Activated CD8-positive, alpha-beta memory T cell treated with anti-CD3 and anti-CD28 coated beads for 4 hours (primary cell): ENCODE measurements at places on chromosomes 6 and 20.

GRCh38 chr20:31715766-31716165 lies 6.9 kb downstream of the BCL2L1 start:
- no peak for DNase-seq

GRCh38 chr6:43728586-43728985 lies 41.0 kb upstream of the MRPS18A start:
- no peak for DNase-seq

DNA sequence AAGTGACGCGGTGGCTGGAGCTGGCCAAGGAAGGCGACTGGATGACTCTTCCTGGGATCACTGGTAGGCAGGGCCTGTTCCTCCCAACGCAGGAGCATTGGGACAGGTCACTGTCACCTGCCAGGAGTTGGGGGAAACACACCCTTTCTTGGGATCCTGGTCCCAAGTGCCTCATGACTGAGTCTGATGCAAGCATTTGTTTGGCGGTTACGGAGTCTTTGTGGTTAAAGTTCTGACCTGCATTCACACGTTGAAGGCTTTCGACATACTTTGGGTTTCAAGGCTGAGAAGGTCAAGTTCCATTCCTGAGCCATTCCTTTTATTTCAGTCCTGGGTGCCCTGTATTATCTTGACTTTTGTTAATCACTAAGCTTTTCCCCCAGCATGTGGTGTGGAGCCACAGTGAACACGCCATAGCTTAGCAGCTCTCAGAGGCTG lies 6.0 kb downstream of the PNLDC1 start:
- DNase-seq, result no peak

DNA sequence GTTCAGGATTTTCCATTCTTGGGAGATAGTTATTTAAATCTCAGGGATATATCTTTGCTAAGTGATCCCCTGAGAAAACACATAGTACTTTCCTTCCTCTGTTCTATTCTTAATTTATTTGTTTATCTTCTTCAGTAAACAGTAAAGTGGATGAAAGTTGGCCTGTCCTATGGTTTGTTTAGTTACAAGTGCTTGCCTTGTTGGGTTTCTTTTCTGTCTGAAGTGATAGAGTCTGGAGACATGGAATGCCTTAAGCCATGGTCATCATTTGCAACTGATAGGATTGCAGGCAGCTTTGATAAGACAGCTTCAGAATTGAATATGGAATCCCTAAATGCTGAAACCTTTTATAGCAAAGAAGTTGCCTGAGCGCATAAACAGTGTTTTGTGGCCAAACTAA lies 4.9 kb downstream of the ADGRG6 start:
- no peak for DNase-seq

DNA sequence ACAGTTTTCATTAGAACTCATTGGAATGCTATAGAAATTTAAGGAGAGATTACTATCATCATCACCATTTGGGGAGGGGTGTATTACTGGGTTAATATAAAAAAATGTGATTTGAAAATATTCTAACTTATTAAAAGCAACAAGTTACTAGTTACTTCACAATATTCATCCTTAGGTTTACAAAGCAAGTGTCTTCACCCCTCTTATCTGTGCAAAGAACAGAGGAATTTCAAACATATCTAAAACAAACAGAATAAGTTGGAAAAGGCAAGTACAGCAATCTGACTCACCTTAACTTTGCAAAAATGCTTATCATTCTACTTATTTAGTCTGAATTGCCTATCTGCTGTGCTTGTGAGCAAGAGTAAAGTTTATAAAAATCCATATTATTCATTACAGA lies 32.9 kb downstream of the DCBLD1 start:
- DNase-seq, result no peak

GRCh38 chr6:36336208-36336710 lies 429 bp downstream of the BNIP5 start:
- no peak for DNase-seq

- DNase-seq, result no peak
Observed at GRCh38 chr6:162270966-162271365, 456.6 kb downstream of the PRKN start.

GRCh38 chr6:56804996-56805395 lies 149.9 kb upstream of the BEND6 start:
- DNase-seq, result no peak

DNA sequence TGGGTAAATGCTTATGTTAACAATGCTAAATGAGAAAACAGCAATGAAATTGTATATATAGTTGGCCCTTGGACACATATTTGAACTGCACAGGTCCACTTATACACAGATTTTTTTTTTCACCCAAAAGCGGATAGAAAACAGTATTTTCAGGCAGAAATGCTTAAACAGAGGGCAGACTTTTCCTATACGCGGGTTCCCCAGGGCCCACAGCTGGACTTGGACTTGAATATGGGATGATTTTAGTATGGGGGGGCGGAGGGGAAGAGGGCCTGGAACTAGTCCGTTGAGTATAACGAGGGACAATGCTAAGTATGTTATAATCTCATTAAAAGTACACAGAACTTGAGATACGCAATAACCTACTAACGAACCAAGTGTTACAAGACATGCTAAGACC lies 1.1 kb upstream of the PRSS35 start:
- no peak for DNase-seq

- DNase-seq, result no peak
Observed at GRCh38 chr6:167722634-167723309, 103.9 kb upstream of the AFDN start.

DNA sequence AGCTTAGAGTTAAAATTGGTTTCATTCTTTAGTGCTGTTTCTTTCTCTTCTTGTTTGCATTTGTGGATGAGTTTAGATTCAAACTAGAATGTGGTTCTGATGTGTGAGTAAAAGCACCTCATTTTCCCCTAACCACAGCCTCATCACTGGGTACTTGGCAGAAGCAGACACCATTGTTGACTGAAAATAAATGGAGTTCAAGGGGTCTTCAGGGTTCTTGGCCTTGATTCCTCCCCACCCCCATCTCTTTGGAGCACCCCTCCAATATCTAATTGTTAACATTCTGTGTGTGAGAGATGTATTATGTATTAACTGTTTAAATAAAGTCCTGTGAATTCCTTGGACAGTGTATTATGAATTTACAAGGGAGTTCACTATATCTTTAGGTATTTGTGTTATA lies 59.6 kb downstream of the JARID2 start:
- DNase-seq, result no peak

GRCh38 chr20:19416627-19417026 lies 204.2 kb downstream of the SLC24A3 start:
- DNase-seq, result no peak

GRCh38 chr6:167221400-167222201 lies 63.8 kb upstream of the GPR31 start:
- no peak for DNase-seq
